Activated naive CD8-positive, alpha-beta T cell treated with anti-CD3 and anti-CD28 coated beads for 36 hours (primary cell): ENCODE measurements at places on chromosomes 6 and 20. TPM values are rescaled to one million over a fixed set of nuclear protein-coding genes. Genes with fewer than 3 reads are reported as not detected.

Gene PHACTR1
- 0.72 TPM for total RNA-seq

Gene BEND6
- not detected for total RNA-seq

Gene HEY2
- total RNA-seq: not detected

GRCh38 chr6:148128014-148128730 lies 214.5 kb upstream of the SASH1 start:
- no peak for DNase-seq

GRCh38 chr6:77455271-77455670 lies 8.0 kb downstream of the HTR1B start:
- no peak for DNase-seq

- DNase-seq: no peak
Observed at GRCh38 chr6:108732091-108732870, 115.9 kb upstream of the ARMC2 start.
